Renal cortical epithelial cell (primary cell): ENCODE measurements at places on chromosomes 7 and 10. TPM values are rescaled to one million over a fixed set of nuclear protein-coding genes. Genes with fewer than 3 reads are reported as not detected.

DNA sequence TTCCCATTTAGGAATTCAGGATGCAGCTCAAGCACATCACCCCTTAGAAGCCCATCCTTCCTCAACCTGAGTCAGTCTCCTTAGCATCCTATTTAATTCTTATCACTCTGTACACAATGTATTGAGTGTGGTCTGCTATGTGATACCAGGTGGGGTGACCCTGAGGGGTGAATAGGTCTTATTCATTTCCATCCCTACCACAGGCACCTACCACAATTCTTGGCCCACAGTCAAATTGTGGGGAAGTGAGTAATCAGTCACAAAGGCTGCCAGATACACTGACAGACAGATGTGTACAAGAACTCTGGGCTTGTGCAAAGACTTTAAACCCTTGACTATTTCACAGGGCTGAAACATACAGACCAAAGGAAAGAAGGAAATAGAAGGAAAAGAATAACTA lies 560.5 kb downstream of the PARD3 start:
- DNase-seq = peak; percentile 87

The PLXDC2 gene
- total RNA-seq = 4.3 and 7.8 TPM in 2 replicates

- no peak for DNase-seq
Observed at GRCh38 chr7:20594023-20594422, 21.4 kb upstream of the ABCB5 start.

- no peak for DNase-seq
Observed at GRCh38 chr10:98244141-98244540, 23.9 kb downstream of the LOXL4 start.

DNA sequence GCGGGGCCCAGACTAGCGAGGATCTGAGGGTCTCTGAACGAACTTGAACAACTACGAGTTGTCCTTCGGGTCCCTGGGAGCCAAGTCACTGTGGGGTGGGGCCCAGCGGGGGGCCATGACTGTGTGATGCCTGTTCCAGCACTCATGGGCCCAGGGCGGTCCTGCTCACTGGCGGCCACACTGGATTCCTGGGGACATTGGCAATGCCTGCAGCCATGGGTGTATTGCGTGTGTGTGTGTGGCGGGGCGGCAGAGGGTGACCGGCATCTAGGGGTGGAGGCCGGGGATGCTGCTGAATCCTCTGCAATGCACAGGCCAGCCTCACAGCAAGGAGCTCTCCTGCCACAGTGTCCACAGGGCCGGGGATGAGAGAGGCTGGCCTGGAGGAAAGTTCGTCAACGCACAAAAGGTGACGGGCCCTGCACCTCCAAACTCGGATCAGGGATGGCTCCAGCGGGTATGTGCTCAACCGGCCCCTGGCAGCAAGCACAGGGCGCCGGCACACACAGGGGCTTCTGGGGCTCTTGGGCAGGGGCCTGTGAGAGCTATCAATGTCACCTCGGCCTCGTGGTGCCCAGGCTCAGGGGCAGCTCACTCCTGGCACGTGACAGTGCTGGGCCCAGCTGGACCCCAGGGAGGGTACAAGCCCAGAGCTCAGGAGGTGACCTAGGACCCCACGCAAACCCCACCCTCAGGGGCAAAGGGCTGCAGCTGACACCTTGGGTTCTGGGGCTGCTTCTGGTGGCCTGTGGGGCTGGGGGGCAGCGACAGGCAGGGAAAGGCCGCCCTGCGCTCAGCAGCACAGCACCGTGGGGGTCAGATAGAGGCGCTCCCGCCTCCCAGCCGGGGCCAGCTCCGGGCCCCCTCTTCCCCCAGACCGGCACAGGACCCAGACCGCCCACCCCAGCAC lies 27.9 kb downstream of the PAPOLB start:
- DNase-seq = no peak

GRCh38 chr10:103784723-103785418 lies 70.5 kb downstream of the SH3PXD2A start:
- DNase-seq = no peak

- peak; percentile 94 for DNase-seq
Observed at GRCh38 chr10:114697061-114697598, 39.1 kb upstream of the ABLIM1 start.

The AMZ1 gene
- 3.5 and 14.2 TPM in 2 replicates for total RNA-seq

- DNase-seq = peak; percentile 50
Observed at GRCh38 chr7:89661876-89662275, 492.4 kb upstream of the STEAP1 start.

GRCh38 chr7:18400275-18400674 lies 95.3 kb upstream of the HDAC9 start:
- no peak for DNase-seq

The PRKCQ gene
- 5.2 and 23.9 TPM in 2 replicates for total RNA-seq

The NME8 gene
- total RNA-seq = not detected in 2 replicates

DNA sequence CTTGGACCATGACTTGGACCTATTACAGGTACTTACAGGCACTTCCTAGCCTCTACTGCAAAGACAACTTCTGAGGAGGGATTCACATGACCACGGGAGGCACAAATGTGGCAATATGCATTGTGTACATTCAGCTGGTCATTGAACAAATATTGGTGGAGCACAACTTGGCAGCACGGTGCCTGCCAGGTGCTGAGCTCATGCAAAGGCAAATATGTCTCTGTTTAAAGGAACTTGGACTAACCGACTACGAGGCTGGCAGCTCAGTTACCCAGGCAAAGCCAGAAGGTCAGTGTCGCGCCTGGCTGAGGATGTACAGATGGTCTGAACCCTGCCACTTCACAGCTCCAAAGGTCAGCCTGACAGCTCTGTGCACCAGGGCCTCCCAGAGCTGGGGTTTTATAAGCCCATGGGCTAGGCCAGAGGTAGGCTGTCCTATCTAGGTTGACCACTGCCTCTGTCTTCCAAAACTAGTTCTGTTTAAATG lies 6.1 kb downstream of the DENND11 start:
- peak; percentile 18 for DNase-seq

The ZNF365 gene
- total RNA-seq = 6.7 and 8.2 TPM in 2 replicates

The WASHC2A gene
- 28.0 and 53.7 TPM in 2 replicates for total RNA-seq

- no peak for DNase-seq
Observed at GRCh38 chr10:98331885-98332284, 63.9 kb upstream of the LOXL4 start.

GRCh38 chr10:15567952-15568351 lies 151.8 kb downstream of the ITGA8 start:
- no peak for DNase-seq
